ENCODE measurements at places on chromosomes 2 and 18.

DNA sequence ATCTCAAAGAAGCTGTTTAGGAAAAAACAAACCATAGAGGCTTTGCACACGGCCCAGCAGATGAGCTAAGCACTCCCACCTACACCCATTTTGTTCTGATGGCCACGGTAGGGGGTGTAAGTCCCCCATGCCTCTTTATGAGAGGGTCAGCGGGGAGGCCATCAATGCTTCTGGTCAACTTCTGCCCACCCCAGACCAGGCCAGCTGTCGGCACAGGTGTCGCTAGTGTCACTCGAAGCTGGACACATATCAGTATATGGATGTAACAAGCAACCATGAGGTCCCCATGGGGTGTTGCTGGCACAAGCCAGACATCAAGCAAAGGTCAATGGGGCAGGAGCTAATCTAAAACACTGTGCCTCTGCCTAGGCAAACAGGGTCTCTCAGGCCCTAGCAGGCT, 23.7 kb upstream of the SLC35F6 start:
- DNase-seq, result no peak

GRCh38 chr2:70894765-70895164, 40.9 kb upstream of the ATP6V1B1 start:
- DNase-seq, result no peak

- no peak for DNase-seq
Observed at GRCh38 chr2:18345848-18346247, 214.6 kb downstream of the RDH14 start.

DNA sequence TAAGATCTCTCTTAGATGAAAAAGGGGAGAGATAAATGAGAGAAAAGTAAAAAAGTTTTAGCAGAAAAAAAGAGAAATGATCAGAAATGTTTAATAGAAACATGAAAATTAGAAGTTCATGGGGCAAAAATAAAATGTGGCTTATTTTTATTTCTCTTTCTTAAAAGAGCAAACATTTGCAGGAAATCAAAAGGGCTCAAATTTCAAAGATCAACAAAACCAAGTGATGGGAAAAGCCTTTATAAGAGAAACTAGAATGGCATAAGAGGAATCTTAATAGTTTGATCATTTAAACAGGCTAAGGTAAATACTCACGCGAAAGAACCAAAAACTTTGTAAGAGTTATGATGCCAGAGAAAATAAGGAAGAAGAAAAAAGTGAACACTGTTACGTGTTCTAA, 23.3 kb upstream of the DAW1 start:
- DNase-seq, result no peak

GRCh38 chr2:27652341-27652740, 11.1 kb downstream of the SUPT7L start:
- DNase-seq, result no peak
